SK-MEL-5 (cell line): ENCODE measurements at places on chromosomes 12 and 14. TPM values are rescaled to one million over a fixed set of nuclear protein-coding genes. Genes with fewer than 3 reads are reported as not detected.

- no peak for DNase-seq
These were observed 232.1 kb downstream of the NAV3 start for GRCh38 chr12:78062786-78063185.

GRCh38 chr12:40768125-40768864 is 76.1 kb downstream of the CNTN1 start:
- no peak for DNase-seq

DNA sequence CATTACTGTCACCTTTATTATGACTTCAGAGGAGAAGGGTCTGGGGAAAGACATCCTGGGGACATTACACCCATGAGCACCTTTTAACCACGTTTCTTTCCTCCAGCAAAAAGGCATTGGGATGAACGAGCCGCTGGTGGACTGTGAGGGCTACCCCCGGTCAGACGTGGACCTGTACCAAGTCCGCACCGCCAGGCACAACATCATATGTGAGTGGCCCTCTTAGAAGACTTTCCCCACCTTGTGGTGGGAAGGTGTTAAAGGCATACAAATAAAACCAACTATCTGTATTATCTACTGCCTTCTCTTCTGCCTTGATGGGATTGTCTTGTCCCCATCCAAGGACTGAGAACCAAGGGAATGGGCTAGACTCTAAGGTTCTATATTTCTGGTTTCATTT is 6.0 kb downstream of the PSMD9 start:
- peak; percentile 39 for DNase-seq

The RASAL1 gene
- total RNA-seq: 0.74 and 0.85 TPM in 2 replicates

The NOVA1 gene
- total RNA-seq: 1.0 and 2.2 TPM in 2 replicates

DNA sequence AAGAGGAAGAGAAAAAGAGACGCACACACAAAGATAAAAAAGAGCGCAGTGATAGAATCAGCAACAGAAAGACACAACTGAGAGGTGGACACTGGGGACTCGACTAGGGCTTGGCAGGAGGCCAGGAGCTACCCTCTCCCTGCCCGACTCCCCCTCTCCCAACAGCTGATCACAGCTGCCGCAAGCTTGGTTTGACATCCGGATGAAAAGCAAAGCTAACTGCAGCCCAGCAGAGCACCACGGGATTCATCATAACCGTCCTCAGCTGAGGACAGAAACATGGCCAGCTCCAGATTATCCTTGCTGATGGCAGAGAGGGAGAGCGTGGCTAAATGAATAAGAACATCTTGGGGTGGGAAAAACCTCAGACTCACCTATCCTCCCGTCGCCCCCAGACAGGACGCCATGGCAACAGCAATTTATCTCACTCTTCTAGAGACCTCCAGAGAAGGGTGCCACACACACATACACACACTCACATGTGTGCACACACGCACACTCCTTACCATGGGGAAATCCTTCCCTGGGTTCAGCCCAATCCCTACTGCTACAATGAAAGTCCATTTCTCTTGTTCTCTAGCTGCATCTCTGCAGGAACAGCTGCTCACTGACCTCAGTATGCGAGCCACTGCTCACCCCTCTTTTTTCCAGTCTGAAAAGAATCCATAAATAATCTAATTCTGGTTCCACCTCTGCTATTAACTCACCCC is 135.3 kb downstream of the NTF3 start:
- no peak for DNase-seq
